ENCODE measurements at places on chromosomes 3 and 15.

GRCh38 chr3:55226696-55227095 lies 260.4 kb downstream of the WNT5A start:
- no peak for DNase-seq

- DNase-seq, result no peak
Observed at GRCh38 chr3:146625186-146625775, 20.1 kb upstream of the PLSCR5 start.

- no peak for DNase-seq
Observed at GRCh38 chr3:187912007-187912406, 166.7 kb upstream of the BCL6 start.

DNA sequence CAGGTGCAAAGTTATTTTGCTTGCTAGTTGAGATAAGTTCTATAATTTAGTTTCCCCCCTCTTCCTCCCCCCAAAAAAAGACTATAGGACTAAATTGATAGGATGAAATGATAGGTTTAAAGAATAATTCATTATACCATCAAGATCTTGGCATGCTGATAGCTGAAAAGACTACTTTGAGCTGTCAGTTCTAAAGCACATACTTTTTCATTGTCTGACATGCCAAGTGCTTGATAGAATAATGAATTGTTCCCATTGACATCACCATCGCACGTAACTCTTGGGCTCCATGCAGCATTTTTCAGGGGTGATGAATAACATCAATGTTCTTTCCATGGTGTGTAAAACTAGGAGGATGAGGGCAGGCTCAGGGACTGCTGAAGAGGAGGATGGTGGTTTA lies 32.3 kb upstream of the TAFA4 start:
- no peak for DNase-seq

All from putamen (tissue), 1 donor.